ENCODE measurements at places on chromosomes 2 and 18. TPM values are rescaled to one million over a fixed set of nuclear protein-coding genes. Genes with fewer than 3 reads are reported as not detected.

Gene FAP
- total RNA-seq, result not detected

Gene PRKAG3
- not detected for total RNA-seq

Gene PTPRM
- 32.6 TPM for total RNA-seq

Gene TRIM43
- total RNA-seq, result 0.07 TPM

Gene DYNAP
- not detected for total RNA-seq

Gene TTN
- 0.01 TPM for total RNA-seq

Gene PTCD3
- 71.8 TPM for total RNA-seq

Gene ASIC4
- total RNA-seq, result 0.05 TPM

Gene CCDC148
- total RNA-seq, result 0.35 TPM

Gene FBLN7
- total RNA-seq, result 0.57 TPM

Data from A549 treated with dexamethasone at 1 μM for 4 hours (cell line).